ENCODE measurements at places on chromosomes 6 and 20.

- DNase-seq: no peak
Measured at GRCh38 chr6:3195695-3196497, 31.6 kb downstream of the TUBB2B start.

- no peak for DNase-seq
Measured at GRCh38 chr20:54154439-54154838, 19.3 kb downstream of the CYP24A1 start.

- no peak for DNase-seq
Measured at GRCh38 chr6:127966616-127967015, 65.8 kb upstream of the THEMIS start.

GRCh38 chr6:140208286-140208685 lies 833.8 kb upstream of the CITED2 start:
- no peak for DNase-seq

- no peak for DNase-seq
Measured at GRCh38 chr6:14882394-14883026, 363.4 kb upstream of the JARID2 start.

DNA sequence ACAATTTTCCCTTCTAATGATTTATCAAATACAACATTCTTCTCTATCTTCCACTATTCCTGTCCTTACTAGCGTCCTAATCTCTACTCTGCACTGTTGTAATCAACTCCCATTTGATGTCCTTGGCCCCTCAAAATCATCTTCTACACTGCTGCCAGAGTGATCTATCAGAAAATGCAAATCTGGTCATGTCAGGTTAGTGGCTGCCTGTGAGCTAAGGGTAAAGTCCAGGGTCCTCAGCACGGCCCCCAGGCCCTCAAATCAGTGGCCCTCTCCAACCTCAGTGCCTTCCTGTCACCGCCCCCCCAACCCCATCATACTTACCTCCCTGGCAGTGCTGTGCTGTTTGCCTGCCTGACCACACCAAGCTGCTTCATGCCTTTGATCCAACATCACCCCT lies 3.8 kb downstream of the LYRM4 start:
- DNase-seq: no peak

DNA sequence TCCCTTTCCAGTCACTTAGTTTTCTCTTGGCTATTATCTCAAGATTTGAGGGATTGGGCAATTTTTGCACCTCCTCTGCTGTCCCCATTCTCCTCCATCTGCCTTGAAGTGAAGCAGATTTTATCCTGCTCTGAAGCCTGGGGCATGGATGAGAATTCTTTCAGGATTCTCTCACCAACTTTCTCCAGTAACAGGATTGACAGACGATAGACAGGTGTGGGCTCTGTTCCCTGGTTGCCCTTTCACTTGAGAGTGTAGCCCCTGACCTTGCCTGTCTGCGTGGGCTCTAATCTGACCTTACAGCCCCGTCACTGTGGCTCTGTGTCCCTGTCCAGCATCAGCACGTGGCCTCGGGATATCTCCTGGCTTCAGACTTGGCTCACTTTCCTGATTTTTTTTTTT lies 27.1 kb downstream of the CDYL start:
- DNase-seq: no peak

DNA sequence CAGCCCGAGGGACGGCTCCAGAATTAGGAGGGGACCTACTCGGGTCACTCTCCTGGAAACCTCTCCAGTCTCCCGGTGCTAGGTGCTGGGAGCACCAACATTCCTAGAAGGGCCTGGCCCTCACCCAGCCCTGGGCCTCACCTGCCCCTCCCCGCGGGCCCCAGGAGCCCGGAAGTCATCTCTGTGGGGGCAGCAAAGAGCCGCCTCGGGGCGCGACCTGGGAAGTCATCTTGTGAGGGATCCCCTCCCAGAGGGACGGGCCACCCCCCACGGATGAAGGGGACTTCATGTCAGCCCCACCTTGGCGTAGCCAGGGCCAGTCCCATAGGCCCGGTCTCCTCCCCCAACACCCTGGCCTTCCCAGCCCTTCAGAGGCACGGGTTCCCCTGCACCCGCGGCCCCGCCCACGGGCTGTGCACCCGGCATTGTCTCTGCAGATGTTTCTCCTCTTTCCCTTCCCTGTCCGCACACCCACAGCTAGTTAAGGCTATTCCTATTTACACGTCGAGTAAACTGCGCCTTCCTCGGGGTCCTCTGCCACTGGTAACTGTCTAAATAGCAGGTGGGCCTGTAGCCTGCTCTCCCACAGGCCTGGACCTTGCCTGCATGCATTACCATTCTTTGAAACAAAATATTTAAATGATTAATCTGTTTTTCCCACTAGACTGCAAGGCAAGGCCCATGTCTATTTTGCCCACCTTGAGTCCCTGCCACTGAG lies 896 bp upstream of the RNASET2 start:
- DNase-seq: no peak

GRCh38 chr6:125086716-125087115 lies 66.9 kb upstream of the TPD52L1 start:
- DNase-seq: no peak

GRCh38 chr6:134005800-134006199 lies 46.6 kb downstream of the SLC2A12 start:
- DNase-seq: no peak

DNA sequence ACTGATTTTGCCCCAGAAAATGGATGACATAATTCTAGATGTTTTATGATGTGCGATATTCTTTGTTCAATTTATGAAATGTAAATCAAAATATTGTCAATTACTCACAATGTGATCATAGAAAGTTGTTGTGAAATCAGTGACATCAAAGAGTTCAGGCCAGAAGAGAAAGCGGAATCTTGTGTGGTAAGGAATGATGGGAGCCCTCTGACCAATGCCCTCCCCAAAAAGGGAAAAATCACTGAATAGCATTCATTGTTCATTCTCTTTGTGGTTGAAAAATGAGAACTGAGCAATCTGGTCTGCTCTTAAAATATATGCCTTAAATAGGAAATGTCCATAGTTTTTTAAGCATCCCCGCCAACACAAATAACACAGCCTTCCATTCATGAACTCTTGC lies 247.1 kb upstream of the GRIK2 start:
- no peak for DNase-seq

- no peak for DNase-seq
Measured at GRCh38 chr6:125262016-125263013, 39.5 kb downstream of the HDDC2 start.

GRCh38 chr6:89834884-89835792 lies 5.5 kb downstream of the CASP8AP2 start:
- DNase-seq: no peak

DNA sequence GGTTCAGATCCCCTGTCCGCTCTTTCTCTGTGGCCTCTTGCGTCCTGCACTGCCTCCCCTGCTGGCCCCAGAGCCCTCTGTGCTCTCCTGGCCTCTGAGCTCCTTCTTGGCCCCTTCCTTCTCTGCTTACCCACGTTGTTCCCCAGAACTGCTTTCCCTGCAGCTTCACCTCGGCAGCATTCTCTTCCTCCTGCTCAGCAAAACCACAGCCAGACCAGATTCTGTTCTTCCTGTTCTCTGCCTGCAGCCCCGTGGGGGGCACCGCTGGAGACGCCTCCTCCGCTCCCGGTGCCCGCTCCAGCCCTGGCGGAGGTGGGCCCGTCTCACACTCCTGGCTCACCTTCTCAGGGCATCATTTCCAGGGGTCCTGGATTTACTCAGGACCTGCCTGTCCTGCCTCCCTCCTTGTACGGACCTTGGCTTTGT lies 59.7 kb downstream of the TCP11 start:
- DNase-seq: no peak

DNA sequence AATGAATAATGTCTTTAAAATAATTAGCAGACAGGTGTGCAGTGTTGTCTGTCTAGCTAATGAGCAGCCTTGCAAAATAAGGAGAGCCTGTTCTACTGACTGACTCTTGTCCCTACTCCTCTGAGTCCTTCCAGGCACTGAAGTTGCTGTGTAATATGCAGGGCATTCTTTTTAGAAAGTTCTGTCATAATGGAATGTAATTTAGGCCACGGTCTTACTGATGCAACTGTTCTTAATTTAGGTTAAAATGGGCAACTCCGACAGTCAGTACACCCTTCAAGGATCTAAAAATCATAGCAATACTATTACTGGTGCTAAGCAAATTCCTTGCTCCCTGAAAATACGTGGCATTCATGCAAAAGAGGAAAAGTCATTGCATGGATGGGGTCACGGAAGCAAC lies 133.9 kb downstream of the TIAM2 start:
- DNase-seq: no peak

DNA sequence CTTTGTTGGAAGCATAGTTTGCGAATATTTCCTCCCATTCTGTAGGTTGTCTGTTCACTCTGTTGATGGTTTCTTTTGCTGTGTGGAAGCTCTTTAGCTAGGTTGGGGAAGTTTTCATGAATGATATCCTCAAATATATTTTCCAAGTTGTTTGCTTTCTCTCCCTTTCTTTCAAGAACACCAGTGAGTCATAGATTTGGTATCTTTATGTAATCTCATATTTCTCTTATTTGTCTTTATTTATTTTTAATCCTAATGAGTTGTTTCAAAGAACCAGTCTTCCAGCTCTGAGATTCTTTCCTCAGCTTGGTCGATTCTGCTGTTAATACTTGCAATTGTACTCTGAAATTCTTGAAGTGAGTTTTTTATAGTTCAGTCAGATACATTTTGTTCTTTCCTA lies 628.0 kb upstream of the ID4 start:
- DNase-seq: no peak

DNA sequence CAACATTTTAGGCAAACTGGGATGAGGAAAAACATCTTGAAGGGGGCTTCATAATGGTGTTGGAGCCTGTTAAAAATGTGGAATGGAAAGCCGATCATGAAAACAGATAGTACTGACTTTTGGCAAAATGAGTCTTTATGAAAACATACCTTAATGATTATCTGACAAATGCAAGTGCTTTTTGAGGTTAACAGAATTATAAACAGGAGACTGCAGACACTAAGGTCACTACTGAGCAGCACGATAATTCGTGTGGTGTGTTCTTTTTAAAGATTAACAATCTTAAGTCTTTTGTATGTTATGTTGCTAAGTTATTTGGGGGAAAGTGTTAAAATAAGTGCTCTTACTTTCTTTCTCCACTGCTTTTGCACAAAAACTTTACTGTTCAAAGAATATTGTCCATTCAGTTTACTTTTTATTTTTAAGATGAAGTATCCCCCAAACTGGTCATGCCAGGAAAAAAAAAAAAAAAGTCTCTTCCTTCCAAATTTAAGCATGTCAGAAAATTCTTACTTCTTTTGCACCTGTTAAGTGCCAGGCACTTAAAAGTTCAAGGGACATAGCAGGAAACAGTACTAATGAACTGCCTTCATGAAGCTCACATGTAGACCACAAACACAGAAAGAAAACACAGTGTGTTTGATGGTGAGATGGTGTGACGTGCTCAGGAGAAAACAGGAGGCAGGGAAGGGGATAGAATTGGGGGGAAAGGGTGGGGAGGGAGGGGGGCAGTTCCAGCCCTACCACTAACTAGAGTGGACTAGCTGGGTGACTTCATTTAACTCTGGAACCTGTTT lies 73.2 kb downstream of the CDYL start:
- DNase-seq: no peak

- no peak for DNase-seq
Measured at GRCh38 chr6:154506582-154506981, 3.9 kb downstream of the CNKSR3 start.

DNA sequence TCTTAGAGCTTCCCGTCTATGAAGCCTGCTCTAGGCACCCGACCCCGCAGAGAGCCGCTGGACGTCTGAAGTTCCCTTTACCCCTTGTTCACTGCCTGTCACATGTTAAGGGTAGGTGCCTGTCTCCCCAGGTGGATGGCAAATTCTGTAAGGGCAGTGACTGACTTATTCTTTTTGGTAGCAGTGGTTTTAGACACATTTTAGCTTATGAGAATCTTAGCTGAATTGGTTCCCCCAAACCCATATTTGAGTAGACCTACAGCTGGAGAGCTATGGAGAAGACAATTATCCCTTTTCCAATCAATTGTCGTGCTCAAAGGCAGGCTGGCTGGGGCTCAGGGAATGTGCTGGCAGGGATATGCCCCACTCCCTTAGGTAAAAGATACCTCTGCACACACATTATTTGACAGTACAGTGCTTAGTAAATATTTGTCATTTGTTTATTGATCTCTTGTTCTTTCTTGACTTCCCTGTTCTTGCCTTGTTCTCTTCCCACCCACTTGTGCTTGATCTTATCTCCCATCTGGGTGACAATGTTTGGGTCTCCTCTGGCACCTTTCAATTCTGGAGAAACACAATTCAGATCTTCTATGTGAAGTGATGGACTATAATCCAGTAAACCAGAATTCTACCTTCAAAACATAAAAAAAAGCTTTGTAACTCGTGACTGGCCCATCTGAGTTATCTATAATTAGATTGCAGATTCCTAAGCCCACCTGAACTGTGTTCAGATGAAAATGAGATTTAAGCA lies 114.3 kb upstream of the SLC2A12 start:
- no peak for DNase-seq

GRCh38 chr6:7615611-7616383 lies 25.8 kb downstream of the SNRNP48 start:
- no peak for DNase-seq

DNA sequence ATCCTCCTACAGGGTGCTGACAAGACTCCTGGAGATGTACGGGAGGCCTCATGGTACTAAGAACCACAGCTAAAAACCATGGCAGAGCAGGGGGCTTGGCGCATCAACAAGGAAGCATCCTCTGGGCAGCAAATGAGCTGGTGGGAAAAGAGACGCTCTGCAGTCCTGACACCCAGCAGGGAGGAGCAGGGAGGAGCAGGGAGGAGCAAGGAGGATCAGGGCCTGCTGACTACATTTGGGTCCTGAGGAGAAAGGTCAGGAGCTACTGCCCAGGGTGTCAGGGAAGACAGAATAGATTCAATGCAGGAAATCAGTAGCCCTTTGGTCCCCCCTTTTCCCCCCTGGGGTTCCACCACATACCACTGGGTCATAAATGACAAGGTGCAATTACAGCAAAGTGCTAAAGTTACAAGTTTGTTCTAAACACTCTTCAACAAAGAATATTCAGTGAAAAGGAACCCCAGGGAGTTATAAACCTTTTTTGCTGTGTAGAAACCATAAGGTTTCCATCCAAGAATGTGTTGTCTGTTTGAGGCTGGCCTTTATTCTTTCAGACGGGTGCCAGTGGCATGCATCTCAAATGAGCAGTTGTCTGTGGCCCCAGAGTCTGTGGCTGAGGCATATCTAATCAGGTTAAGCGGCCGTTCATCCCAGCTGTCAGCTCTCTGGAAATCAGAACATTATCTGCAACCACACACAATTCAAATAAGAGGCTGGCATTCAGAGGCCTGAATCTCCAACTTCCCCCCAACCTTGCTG lies 325.0 kb downstream of the CDC5L start:
- no peak for DNase-seq

DNA sequence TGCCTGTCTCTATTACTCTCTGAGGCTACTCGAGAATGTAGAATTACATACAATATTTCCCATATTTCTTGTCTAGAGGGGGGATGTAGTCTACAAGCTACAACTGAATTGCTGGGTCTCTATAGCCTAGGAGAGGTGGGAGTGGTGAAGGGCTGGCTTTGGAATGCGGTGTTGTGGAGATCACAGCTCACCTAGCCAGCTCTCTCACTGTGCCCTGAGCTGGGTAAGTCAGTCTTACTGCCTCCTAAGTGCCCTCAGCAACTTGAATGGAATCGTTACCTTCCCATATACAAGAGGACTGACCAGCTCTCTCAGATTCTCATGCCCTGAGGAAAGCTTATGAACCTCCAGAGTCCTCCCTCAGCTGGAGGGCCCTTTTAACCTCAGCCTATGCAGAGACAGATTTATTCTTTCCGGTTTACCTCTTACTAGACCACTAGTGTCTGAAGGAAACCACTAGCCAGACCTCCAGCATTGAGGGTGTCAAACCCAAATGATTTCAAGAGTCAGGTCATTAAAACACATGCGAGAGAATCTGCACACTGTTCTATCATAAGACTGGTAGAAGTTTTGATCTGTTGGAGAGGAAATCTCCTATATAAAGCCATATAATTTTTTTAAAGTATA lies 20.6 kb downstream of the VIP start:
- DNase-seq: no peak

GRCh38 chr20:25177890-25178321 lies 17.6 kb upstream of the ENTPD6 start:
- DNase-seq: no peak
